Activated T-cell treated with anti-CD3 and anti-CD28 coated beads for 24 hours (primary cell): ENCODE measurements at places on chromosomes 12 and 14.

GRCh38 chr14:77241955-77242354 is 29.1 kb downstream of the NGB start:
- no peak for DNase-seq

- DNase-seq: no peak
Measured at GRCh38 chr14:36683083-36683724, 21.5 kb downstream of the PAX9 start.

DNA sequence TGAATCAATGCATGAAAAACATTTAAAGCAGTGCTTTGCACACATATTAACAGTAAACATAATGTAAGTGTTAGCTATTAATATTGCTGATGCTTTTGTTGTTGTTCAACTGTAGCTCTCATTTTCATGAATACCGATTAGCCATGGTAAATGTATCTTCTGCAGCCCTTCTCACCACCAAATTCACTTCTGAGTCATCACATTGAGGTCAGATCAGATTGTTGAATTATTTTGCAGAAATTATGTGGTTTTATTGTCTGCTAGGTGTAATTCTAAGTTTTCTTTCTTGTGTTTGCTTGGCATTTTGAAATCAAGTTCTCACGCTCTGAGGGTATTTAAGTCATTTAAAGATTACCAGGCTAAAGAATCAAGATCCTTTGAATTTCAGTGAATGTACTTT is 74.6 kb downstream of the AKAP6 start:
- DNase-seq: no peak

DNA sequence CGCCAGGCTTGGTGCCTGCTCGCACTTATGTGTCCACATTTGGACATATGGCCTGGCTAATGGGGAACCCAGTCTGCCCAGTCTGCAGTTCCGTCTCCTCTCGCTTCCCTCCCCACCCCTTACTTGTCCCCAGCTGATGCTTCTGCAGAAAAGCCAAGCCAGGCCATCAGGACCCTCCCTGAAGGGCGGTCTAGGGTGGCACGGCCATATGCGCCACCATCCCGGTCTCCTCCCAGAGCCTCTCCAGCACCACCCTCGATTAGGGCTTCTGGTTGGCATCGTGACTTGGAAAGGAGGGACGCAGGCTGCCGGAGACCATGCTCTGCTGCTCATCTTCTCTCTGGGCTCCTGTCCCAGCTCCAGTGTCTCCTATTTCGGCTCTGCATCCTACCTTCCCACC is 54.6 kb downstream of the CALM1 start:
- no peak for DNase-seq

DNA sequence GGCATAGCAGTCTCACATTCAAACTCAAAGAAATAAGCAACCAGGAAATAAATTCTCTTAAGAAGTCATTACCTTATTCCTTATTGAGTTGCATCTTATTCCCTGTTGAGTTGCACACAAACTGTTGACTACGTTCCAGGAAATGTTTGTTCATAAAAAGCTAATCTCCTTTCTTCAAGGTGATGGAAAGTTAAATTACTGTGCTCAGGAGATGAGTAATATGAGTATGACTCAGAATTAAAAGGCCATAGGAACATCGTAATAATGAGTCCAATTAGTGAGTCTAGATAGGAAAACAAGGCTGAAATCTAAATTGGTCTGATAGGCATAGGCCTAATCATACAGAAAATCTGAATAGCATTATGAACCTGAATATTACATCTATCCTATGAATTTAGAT is 203.1 kb downstream of the SLC2A13 start:
- DNase-seq: no peak

GRCh38 chr14:91477388-91477787 is 32.7 kb downstream of the PPP4R3A start:
- no peak for DNase-seq

GRCh38 chr12:49892084-49892731 is 11.5 kb downstream of the FAIM2 start:
- no peak for DNase-seq

GRCh38 chr12:116520801-116521471 is 38.2 kb upstream of the MAP1LC3B2 start:
- no peak for DNase-seq

GRCh38 chr12:98873776-98874175 is 228.7 kb downstream of the APAF1 start:
- no peak for DNase-seq

GRCh38 chr14:100450736-100451135 is 127.6 kb downstream of the SLC25A47 start:
- no peak for DNase-seq

GRCh38 chr12:75162845-75163244 is 46.8 kb downstream of the KCNC2 start:
- no peak for DNase-seq

DNA sequence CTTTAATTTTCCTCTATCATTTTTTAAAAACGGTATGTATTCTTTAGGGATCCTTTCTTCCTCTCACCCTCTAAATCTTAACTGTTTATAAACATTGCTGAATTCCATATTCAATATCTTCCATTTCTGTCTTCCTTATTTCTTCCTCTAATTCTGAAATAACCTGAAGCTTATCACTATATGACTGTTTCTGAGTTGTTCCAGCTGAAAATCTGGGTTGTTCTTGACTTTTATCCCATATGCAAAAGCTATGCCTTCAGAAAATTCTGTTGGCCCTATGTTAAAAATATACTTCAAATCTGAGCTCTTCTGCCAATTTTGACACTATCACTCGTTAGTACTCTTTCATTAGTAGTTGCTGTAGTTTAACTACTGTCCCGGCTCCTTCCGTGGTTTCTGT is 970.3 kb downstream of the BCL11B start:
- no peak for DNase-seq

DNA sequence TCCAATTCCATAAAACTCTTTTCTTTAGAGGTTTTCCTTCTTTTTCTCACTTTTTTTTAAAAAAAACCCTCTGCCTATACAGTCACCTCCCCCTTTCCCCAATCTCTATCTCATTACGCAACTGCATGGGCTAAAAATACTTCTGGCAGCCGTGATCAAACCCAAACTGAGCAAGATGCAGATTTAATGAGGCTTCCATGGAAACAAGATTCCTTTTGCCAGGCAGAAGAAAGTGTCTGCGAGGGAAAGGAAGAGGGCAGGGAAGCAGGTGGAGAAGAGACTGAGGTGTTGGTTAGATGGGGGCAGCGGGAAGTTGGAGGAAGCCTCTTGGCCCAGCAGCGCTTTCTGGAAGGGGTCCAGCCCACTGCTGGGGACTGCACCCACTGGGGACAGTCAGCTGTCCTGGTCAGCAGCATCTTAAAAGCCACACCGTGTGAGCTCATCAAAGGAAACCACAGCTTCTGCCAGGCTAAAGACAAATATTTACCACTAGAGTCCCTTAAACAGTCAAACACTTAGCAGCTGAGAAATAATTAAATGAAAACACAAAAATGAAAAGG is 90.4 kb downstream of the SLC8A3 start:
- no peak for DNase-seq

- DNase-seq: no peak
Measured at GRCh38 chr14:24436355-24437019, 6.1 kb downstream of the SDR39U1 start.

DNA sequence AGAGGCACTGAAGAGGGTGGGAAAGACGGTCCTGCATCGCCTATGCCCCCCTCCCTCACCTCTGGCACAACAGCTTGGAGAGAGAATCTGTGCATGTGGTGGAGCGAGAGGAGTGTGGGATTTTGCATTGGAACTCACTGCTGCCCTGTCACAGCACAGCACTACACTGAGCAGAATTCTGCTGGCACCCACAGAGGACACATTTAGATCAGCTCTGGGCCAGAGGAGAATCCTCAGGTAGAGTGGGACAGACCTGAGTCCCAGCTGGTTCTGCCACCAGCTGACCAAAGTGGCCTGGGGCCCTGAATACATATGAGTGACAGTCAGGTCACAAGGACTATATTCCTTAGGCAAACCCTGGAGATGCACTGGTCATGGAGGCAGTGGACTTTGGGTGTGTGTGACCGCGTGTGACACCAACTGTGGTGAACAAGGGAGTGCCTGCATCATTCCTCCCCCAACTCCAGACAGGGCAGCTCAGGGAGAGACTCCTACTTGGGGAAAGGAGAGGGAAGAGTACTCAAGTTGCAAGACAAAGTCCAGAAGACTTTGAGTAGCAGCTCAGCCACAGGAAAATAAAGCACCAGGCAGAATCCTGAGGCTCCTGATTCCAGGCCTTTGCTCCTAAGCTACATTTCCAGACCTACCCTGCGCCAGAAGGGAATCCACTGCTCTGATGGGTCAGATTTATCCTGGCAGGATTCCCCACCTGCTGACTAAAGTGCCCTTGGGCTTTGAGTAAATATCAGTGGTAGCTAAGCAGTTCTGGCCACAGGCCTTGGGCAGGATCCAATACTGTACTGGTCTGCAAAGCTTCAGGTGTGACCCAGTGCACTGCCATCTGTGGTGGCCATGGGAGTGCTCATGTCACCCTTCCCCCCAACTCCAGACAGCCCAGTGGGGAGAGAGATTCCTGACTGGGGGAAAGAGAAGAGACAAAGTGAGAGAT is 10.6 kb upstream of the ACOT1 start:
- no peak for DNase-seq

DNA sequence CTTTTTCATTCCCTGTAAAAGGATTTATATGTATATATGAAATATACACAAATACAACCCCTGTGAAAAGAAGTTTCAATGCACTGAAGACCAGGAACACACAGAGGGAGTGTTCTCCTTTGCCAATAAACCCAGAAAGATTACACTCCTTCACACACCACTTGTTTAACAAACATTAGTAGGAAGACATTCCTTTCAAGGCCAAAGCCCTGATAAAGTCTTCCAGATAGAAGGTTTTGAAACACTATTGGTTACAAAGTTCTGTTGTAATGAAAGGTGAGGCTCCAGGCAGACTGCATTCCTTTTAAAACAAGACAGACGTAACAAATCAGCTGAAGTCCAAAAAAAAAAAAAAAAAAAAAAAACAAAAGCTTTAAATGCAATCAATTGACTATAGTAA is 81.0 kb downstream of the PTPN21 start:
- DNase-seq: no peak

- DNase-seq: no peak
Measured at GRCh38 chr12:66152732-66153131, 17.1 kb downstream of the TMBIM4 start.

DNA sequence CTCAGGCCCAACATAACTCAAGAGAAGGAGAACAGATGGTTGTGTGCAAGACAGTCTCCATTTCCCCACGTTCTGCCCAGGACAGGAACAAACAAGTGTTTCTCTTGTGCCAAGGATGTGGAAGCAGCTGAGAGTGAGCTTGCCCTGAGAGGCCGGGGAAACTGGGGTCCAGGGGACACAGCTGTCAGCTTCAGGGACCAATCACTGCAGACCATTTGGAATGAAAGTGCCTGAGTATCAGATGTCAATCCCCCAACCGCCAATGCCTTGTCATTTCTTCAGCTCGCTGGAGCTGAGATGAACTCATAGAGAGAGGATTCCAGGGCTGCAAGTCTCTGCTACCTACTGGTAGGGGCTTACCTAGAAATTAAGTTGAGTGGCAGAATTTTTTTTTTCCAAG is 71.9 kb upstream of the METAP2 start:
- DNase-seq: no peak

DNA sequence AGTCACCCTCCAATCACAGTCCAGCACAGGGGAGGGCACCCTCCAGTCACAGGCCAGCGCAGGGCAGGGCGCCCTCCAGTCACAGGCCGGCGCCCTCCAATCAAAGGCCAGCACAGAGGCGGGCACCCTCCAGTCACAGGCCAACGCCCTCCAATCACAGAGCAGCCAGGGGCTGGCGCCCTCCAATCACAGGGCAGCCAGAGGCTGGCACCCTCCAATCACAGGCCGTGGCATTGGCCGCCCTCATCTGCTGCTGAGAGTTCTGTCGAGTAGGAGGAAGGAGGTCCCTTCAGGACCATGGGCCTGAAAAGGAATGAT is 26.6 kb downstream of the DDX51 start:
- no peak for DNase-seq

DNA sequence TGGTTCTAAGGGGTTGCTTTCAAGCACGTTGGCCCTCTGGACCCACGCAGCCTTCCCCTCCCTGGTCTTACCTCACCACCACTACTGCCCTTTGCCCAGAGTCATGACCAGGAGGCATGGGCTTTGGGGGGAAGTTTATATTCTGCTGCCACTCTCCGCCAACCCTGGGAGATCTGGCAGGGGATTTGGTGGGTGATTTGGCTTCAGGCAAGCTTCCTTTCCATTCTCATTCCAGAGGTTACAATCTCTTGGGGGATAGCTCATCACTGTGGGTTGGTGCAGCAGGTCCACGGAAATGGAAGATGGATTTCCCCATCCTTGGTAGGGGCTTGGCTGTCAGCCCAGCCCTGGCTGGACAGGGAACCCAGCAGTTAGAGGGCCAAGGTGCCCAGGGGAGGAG is 6.3 kb downstream of the PAH start:
- no peak for DNase-seq

DNA sequence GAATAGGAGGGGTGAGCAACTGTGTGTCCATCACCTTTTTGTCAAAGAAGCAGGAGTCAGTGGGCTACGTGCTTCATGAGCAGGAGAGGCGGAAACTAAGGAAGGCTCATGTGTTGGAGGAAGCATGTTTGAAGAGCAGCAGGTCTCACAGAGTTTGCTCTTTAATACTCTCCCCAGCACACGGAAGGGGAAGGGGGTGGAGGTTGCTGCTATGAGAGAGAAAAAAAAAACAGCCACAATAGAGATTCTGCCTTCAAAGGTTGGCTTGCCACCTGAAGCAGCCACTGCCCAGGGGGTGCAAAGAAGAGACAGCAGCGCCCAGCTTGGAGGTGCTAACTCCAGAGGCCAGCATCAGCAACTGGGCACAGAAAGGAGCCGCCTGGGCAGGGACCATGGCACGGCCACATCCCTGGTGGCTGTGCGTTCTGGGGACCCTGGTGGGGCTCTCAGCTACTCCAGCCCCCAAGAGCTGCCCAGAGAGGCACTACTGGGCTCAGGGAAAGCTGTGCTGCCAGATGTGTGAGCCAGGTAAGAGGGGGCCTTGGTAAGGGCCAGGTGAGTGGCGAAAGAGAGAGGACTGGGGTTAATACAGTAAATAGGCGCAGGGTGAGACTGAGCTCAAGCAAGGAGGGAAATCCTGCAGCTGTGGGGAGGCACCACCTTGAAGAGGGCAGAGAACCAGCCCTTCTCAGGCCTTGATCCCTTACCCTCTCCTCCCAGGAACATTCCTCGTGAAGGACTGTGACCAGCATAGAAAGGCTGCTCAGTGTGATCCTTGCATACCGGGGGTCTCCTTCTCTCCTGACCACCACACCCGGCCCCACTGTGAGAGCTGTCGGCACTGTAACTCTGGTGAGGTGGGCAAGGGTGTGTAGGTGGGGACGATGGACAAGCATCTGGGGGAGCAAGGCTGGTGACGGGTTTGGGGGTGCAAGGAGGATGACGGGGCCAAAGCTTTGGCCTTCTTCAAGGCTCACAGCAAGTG is at the start of gene CD27:
TSS of gene CD27 (plus strand) at position 252 of the 985 bp plus-strand sequence. CDS start at position 393, 141 bp downstream.
- DNase-seq: no peak
